ENCODE measurements at places on chromosomes 11 and 22.

- DNase-seq = no peak
These were observed 71.9 kb upstream of the C11orf87 start for GRCh38 chr11:109350091-109350490.

GRCh38 chr11:75855206-75855605 is 40.2 kb downstream of the UVRAG start:
- no peak for DNase-seq

DNA sequence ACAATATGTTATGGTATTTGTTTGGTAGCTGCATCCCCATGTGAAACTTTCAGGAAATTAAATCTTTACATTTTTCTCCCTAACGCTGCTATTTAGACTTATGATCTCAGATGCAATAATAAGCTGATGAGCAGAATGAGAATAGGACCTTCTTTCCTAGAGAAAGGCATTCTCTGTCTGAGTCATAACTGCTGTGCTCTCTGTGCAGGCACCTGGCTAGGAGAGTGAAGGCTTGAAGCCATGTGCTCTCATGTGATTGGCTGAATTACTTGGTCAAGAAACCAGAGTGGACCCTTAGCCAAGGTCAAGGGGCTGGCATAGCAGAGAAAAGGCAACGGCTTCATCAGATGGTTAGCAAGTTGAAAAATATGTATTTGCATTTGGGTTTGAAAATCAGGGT is 185.0 kb downstream of the ADAMTS15 start:
- no peak for DNase-seq

GRCh38 chr11:17753641-17754040 is 19.1 kb downstream of the KCNC1 start:
- no peak for DNase-seq

DNA sequence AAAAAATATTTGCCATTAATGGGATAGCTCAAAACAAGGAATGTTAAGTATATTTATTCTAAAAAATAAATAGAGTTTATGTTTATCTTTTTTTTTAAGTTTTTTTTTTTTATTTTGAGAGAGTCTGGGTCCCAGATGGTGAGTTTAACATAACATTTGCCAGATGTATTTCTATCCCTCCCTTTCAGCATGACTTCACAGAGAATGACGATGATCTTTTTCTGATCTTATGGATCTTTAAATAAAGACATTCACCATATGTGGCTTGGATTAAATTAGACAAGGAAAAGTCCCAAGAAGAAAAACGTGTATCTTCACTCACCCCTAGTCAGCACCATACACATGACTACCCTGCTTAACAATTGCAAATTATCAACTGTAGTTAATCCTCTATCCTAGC is 839.8 kb upstream of the CNTN5 start:
- no peak for DNase-seq

DNA sequence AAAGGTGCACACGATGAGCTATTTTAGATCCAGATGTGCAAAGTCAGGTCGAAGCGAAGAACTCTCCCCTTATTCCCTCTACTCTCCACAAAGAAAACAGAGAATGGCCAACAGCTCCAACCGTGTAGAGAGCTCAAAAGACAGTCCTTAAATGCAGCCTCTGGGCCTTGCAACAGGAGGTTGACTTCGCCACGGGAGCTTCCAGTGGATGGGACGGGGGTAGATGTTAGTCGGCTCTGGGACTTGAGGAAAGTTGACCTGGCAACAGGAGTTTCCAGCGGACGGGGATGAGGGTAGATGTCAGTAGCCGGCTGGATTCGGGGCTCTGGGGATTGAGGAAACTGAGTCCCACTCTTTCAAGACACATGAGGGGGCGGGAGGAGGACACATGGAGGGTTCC is 450.4 kb downstream of the BRD1 start:
- DNase-seq = no peak

GRCh38 chr11:3043315-3043871 is 13.8 kb downstream of the CARS1 start:
- no peak for DNase-seq

Data from stimulated activated CD4-positive, alpha-beta T cell treated with anti-CD3 and anti-CD28 coated beads, Interleukin-15, amount 100 ng/mL, for 48 hours (primary cell).